ENCODE measurements at places on chromosomes 4 and X.

GRCh38 chrX:107723511-107723910 is 52.1 kb downstream of the TSC22D3 start:
- DNase-seq = no peak
- no peak overlapping the region for H3K4me3 ChIP-seq
- H3K36me3 ChIP-seq = no peaks in the 10 kb centered on the region

GRCh38 chrX:68599256-68600152 is 48.0 kb upstream of the STARD8 start:
- H3K27ac ChIP-seq = no peak overlapping the region
- H3K4me1 ChIP-seq = no peaks in the 10 kb centered on the region
- no peak for DNase-seq
- H3K36me3 ChIP-seq = no peaks in the 10 kb centered on the region
- H3K27me3 ChIP-seq = no peaks in the 10 kb centered on the region

GRCh38 chrX:150334100-150334499 is 29.0 kb upstream of the MAMLD1 start:
- H3K27me3 ChIP-seq = no peaks in the 10 kb centered on the region
- DNase-seq = no peak
- H3K4me1 ChIP-seq = no peaks in the 10 kb centered on the region
- H3K4me3 ChIP-seq = no peak overlapping the region
- no peak overlapping the region for H3K27ac ChIP-seq

- H3K36me3 ChIP-seq = no peaks in the 10 kb centered on the region
- peak; percentile 67 for DNase-seq
- H3K27ac ChIP-seq = peak overlapping the region; percentile 97
- H3K4me3 ChIP-seq = peak overlapping the region; percentile 52
Measured at GRCh38 chrX:74420196-74421035, 877 bp upstream of the SLC16A2 start.

- peak overlapping the region; percentile 13 for H3K4me3 ChIP-seq
- peak; percentile 41 for DNase-seq
- peak overlapping the region; percentile 86 for H3K27ac ChIP-seq
Measured at GRCh38 chrX:149504226-149504914, 736 bp downstream of the IDS start.

DNA sequence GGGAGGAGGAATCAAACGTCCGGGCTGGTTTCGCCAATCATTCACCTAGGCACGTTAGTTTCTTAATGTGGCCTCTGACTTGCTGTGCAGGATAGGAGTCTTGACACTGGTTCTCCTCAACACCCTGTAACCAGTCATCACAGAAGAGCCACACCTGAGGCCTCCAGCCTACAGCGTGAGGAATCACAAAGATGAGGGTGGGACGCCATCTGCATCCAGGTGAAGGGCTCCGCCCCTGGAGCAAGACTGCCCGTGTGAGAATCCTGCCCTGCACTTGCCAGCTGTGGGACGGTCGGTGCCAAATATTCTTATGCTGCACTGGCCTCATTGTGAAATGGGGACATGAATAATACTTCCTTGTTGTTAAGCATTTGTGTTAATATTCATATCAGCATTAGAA is 35.7 kb upstream of the TSPAN5 start:
- H3K4me1 ChIP-seq = no peaks in the 10 kb centered on the region
- no peak overlapping the region for H3K27ac ChIP-seq
- no peaks in the 10 kb centered on the region for H3K27me3 ChIP-seq
- H3K36me3 ChIP-seq = no peaks in the 10 kb centered on the region
- H3K4me3 ChIP-seq = no peak overlapping the region

GRCh38 chr4:751676-752075 is 46.0 kb downstream of the PCGF3 start:
- H3K27me3 ChIP-seq = no peaks in the 10 kb centered on the region
- DNase-seq = no peak
- H3K4me3 ChIP-seq = no peak overlapping the region
- no peaks in the 10 kb centered on the region for H3K4me1 ChIP-seq
- no peak overlapping the region for H3K27ac ChIP-seq
- no peaks in the 10 kb centered on the region for H3K36me3 ChIP-seq

DNA sequence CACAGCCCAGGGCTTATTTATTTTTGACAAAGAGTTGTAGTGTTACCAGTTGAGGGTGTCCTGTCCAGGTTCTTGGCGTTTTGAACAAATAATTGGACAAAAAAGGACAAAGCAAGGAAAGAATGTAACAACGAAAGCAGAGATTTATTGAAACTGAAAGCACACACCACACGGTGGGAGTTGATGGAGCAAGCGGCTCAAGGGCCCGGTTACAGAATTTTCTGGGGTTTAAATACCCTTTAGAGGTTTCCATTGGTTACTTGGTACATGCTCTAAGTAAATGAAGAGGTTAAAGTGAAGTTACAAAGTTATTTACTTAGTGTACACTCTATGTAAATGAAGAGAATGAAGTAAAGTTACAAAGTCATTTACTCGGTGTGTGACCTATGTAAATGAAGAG is 27.8 kb upstream of the OPHN1 start:
- no peak overlapping the region for H3K27ac ChIP-seq
- no peaks in the 10 kb centered on the region for H3K27me3 ChIP-seq
- H3K4me1 ChIP-seq = no peaks in the 10 kb centered on the region
- H3K4me3 ChIP-seq = no peak overlapping the region

DNA sequence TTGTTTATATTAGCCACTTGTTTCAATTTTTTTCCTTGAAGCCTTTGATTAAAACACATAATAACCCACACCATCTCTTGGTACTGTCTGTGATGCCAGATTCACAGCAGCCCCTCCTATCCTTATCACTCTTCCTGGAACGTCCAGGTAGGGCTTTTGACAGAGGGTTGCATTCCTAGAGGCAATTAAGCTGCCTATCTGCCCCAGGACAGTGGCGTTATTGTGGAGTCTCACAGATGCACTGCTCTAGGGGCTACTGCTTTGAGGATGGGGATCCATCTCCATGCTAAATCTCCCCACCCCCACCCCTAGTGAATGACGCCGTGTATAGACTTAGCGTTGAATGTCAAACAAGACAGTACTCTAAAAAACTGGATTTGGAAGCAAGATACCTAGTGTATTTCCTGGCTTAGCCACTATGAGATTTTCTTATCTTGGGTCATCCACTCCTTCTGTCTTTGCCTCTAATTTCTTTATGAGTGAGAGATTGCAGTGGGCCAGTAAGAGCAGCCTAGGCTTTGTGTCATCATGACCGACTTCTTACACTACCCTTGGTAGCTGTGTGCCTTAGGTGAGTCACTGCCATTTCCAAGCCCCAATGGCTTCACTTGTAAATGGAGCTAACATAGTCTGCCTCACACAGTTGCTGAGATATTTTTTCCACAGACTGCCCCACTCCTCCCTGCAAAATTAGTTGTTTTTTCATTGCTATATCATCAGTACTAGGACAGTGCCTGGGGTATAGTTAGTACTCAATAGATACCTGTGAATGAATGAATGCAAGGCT is 90.9 kb downstream of the EGF start:
- no peak overlapping the region for H3K4me3 ChIP-seq
- no peak overlapping the region for H3K27ac ChIP-seq
- H3K4me1 ChIP-seq = peaks cover 6% of the 10 kb centered on the region
- no peaks in the 10 kb centered on the region for H3K36me3 ChIP-seq
- DNase-seq = peak; percentile 35

DNA sequence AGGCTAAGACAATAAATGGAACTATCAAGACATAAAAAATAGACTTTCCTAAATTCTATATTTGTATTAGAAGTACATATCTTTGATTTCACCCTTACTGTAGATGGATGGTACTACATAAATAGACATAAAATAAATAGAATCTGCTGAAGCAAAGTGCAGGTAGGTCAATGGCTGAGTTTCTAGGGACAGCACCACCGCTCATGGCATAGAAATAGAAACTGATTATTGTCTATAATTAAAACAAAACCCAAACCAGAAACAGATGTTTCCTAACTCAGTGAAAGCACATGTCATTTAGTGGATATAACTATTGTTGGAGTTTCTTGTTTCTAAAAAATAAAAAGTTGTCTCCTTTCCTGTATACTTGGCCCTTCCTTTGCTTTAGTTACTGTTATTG is 387.3 kb upstream of the ADGRL3 start:
- no peaks in the 10 kb centered on the region for H3K27me3 ChIP-seq
- no peak for DNase-seq
- no peaks in the 10 kb centered on the region for H3K36me3 ChIP-seq
- H3K4me1 ChIP-seq = no peaks in the 10 kb centered on the region
- no peak overlapping the region for H3K4me3 ChIP-seq

- no peak overlapping the region for H3K27ac ChIP-seq
- no peaks in the 10 kb centered on the region for H3K36me3 ChIP-seq
- H3K4me3 ChIP-seq = no peak overlapping the region
Measured at GRCh38 chr4:112189754-112190153, 41.8 kb upstream of the AP1AR start.

- no peak for DNase-seq
- no peak overlapping the region for H3K4me3 ChIP-seq
- no peak overlapping the region for H3K27ac ChIP-seq
- no peaks in the 10 kb centered on the region for H3K36me3 ChIP-seq
Measured at GRCh38 chr4:18103876-18104605, 82.5 kb upstream of the LCORL start.
